ENCODE measurements at places on chromosomes 6 and 20.

DNA sequence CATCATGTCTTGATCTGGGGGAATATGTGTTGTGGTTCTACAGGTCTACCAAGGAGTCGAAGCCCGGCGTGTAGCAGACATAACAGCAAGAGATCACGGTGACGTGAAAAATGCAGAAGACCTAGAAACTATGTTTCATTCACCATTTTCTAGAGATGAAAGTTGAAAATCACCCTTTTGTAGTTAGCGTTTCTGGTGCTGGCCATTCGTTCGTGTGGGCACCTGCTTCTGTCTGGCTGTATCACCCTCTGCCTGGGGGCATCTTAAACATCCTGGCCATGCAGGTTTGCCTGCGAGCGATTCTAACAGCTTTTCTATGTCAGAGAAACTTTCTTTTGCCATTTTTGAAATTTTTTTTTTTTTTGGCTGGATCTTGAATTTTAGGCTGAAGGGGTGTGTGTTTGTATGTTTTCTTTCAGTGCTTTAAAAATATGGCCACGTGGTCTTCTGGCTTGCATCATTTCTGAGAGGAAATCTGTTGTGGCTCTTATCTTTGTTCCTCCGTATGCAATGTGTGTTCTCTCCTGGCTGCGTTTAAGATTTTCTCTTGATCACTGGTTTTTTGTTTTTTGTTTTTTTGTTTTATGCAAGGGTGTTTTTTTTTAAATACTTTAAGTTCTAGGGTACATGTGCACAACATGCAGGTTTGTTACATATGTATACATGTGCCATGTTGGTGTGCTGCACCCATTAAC lies 226.7 kb downstream of the CDH4 start:
- DNase-seq = no peak

GRCh38 chr6:109644131-109644530 lies 46.9 kb downstream of the AK9 start:
- DNase-seq = no peak

- DNase-seq = no peak
Observed at GRCh38 chr20:46563170-46563859, 12.9 kb upstream of the OCSTAMP start.

GRCh38 chr20:31671324-31671723 lies 33.6 kb downstream of the COX4I2 start:
- no peak for DNase-seq

- no peak for DNase-seq
Observed at GRCh38 chr6:98039443-98039842, 756.4 kb upstream of the MMS22L start.

DNA sequence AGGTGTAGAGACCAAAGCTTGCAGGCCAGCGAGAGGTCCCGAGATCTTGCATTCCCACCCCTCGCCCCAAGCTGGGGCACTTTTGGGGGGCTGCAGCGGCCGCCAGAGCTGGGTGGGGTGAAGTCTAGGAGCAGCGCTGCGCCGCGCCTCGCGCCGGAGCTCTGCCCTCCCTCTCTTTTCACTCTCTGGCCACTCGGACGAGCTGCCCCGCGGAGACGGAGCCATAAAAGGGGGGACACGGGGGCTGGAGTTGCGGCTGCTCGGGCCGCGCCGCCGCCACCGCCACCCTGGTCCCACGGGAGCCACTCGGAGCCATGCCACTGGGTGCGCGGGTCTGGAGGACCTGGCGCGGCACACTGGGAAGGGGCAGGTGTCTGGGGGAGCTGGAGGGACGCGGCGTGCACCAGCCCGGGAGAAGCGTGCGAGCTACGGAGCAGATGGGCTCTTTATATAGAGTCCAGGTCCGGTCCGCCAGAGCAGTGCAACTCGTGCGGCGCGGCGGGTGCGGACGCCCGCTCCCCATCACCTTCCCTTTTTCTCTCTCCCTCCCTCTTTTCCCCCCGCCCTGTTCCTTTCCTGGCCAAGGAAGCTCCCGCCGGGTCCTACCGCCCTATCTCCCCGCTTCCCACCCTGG lies 687 bp upstream of the HTR1B start:
- no peak for DNase-seq

GRCh38 chr20:17227219-17227575 lies 357 bp downstream of the PCSK2 start:
- no peak for DNase-seq

GRCh38 chr6:20313051-20313450 lies 88.6 kb upstream of the E2F3 start:
- DNase-seq = no peak

DNA sequence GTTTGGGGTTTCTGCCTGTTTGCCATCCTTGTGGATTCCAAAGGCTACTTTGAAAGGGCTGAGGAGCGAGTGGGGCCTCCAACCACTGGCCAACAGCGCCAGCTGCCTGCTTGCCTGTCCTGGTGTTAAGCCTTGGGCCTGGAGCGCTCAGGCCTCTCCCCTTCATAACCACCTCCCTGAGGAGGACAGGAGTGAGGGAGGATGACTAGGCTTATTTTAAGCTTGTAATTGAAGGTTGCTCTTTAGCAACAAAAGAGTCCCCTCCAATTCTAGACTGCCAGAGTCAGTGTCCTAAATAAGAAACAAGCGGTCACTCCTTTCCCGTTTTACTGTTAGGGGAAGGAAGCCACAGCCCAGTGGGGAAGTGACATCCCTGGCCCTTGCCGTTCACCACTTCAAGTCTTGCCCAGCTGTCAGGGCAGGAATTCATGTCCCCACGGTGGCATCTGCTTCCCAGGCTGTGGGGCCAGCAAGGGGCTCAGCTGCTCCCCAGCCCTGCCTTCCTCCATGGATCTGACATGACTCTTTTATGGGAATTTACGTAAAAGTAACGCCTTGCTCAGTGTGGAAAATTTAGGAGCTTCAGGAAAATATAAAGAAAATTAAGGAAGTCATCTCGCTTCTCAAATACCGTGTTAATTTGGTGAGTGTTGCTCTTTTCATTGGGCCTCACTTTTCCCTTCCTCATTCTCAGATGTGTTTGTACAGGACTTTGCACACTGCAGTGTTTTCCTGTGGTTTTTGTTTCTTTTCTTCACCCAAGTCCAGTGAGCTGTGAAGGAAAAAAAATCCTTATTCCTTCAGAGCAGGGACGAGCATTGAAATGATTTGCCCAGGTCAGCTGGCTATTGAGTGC lies 57.8 kb downstream of the SSR1 start:
- no peak for DNase-seq

DNA sequence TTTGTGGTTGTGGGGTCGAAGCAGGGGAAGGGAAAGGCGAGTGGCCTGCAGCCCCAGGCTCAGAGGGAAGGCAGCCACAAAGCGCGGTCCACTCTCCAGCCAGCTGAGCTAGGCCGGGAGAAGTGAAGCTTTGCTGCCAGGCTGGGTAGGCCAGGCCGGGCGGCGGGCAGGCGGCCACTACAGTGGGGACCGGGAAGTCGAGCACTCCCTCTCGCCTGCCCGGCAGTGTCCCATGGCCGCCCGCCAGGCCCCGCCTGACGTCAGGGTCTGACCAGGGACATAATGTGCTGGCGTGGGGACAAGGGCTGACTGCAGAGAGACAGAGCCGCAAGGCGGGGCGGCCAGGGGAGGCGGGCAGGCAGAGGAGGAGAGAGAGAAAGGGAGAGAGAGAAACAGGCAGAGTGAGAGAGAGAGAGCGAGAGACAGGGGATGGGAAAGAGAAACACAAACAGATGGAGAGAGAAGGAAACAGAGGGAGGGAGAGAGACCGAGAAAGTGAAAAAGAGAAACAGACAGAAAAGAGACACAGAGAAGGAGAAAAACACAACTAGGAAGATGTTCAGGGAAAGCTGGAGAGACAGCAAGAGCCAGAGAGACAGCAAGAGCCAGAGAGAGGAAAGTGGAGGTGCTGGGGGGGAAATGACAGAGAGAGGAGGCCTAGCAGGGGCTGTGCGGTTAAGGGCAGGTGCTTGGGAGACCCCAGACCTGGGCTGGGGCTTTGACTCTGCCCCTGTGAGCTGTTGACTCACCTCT lies 94.5 kb upstream of the PTPN1 start:
- peak; percentile 72 for DNase-seq

DNA sequence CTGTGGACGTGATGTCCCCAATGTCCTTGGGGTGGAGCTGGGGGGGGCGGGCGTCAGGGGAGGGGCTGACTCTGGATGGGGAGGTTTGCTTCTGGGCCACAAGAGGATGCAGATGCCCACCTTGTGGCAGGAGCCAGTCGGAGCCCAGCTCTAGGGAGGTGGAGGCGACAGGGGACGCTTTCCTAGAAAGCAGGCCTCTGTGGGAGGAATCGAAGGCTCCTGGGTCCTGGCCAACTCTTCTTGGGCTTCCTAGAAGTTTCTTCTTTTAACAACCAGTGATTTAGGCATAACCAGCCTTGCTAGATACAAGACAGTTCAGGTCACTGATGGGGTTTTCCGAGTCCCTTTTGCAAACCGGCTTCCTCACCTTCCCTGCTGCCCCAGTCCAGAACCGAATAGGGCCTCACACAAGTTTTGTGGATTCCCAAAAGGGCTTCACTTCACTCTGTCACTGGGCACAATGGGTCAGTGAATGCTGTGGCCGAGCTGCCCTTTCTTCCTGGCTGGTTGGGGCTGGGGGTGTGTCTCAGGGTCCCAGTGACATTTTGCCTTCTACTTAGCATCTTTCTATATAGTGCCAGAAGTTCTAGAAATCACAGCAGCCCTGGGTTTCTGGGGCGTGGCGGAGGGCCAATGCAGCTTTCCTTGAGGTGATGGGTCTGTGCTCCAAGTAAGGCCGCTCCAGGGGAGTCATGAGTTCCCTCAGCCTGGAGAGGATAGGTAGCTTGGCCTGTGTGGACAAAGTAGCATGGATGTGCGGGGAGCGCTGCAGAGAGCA lies 78.4 kb upstream of the FOXP4 start:
- DNase-seq = no peak

GRCh38 chr6:42452171-42453030 lies 675 bp upstream of the TRERF1 start:
- DNase-seq = peak; percentile 47

- DNase-seq = no peak
Observed at GRCh38 chr6:25329161-25329817, 50.1 kb downstream of the CARMIL1 start.

DNA sequence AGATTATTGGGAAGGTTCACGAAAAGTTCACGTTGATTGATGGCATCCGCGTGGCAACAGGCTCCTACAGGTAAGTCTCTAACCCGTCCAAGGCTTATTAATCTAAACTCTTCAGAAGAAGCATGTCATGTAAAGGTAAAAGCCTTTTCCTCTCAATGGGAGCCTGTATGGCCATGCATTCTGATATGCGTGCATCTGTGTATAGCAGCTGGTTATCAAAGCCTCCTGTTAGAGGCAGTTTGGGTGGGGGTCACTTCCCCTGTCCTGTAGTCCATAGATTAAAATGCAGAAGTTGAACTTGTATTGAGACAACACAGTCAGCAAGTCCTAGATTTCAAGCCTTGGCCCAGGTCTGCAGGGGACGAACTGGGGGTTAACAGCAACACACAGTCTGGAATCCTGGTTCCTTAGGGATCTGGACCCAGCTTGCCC lies 14.2 kb upstream of the DHX35 start:
- DNase-seq = no peak

- no peak for DNase-seq
Observed at GRCh38 chr6:35596448-35597442, 84.0 kb upstream of the TULP1 start.

GRCh38 chr6:137148306-137149034 lies 25.0 kb downstream of the IL22RA2 start:
- DNase-seq = peak; percentile 99

DNA sequence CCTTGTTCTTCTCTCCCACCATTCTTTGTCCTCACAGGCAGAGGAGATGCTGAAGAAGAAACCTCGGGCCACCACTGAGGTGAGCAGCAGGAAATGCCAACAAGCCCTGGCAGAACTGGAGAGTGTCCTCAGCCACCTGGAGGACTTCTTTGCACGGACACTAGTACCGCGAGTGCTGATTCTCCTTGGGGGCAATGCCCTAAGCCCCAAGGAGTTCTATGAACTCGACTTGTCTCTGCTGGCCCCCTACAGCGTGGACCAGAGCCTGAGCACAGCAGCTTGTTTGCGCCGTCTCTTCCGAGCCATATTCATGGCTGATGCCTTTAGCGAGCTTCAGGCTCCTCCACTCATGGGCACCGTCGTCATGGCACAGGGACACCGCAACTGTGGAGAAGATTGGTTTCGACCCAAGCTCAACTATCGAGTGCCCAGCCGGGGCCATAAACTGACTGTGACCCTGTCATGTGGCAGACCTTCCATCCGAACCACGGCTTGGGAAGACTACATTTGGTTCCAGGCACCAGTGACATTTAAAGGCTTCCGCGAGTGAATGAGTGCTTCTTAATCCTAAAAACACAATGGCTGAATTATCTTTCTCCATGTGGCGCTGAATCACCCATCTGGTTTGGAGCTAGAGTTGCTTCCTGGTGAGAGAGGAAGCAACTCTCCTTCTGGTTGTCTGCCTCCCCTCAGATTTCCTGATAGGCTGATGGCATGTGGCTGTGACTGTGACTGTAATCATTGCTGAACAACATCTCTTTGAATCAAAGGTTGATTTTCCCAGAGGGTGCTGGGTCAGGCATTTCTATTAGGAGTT lies 4.6 kb downstream of the MAD2L1BP start:
- DNase-seq = no peak

GRCh38 chr6:89436226-89436625 lies 3.3 kb downstream of the ANKRD6 start:
- no peak for DNase-seq

DNA sequence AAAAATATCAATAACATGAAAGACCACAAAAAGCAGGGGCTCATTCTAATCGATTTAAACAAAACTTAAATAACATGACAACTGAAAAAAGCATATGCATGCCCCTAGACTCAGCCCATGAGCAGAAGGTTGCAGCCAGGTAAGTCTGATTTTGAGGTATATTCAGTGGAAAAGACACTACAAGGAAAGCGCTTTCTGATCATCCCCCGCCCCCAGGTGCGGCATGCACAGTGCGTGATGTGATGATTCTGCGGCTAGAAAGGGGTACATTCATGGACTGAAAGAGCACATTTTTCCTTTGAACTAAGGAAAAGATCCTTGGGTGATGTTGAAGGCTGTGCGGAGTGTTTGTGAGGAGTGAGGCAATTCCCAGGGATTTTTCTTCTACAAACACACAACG lies 16.9 kb upstream of the FOXC1 start:
- no peak for DNase-seq

GRCh38 chr6:4581468-4582385 lies 194.5 kb upstream of the CDYL start:
- peak; percentile 76 for DNase-seq

DNA sequence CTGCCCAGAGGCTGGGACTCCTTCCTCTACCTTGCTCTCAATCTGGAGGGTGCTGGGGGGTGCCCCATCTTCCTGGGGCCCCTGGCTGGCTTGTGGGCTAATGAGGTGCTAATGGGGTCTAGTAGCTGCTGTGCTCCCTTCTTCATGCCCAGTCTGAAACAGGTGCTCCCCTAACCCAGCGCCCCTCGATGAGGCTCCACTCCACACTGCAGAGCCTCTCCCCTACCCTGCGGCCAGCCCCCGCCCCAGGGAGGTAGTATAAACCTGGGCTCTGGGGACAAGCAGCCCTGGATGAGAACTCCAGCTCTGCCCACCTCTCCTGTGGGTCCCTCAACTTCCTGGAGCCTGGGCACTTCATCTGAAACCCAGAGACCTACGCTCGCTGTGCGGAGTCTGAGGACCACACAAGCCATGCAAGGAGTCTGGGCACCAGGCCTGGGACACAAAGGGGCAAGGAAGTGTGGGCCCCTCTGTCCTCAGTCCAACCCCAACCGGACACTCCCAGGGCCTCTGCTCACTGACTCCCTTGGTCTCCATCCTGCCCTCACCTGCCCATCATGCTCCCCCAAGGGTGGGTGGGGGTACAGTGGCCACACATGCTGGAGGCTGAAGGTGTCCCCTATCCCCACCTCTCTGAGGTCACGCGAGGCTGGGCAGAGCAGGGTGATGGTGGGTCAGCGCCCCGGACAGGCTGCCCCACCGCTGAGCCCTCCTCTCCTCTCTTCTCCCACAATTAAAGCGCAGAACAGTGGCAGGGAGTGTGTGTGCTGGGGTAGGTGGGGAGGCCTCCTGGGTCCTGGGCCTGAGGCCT lies 6.1 kb downstream of the RPL10A start:
- no peak for DNase-seq

Measured in trophoblast cell (in vitro differentiated cells and primary cell).